ENCODE measurements at places on chromosomes 7 and 10.

GRCh38 chr7:69871886-69872569 lies 273.8 kb downstream of the AUTS2 start:
- DNase-seq, result no peak

DNA sequence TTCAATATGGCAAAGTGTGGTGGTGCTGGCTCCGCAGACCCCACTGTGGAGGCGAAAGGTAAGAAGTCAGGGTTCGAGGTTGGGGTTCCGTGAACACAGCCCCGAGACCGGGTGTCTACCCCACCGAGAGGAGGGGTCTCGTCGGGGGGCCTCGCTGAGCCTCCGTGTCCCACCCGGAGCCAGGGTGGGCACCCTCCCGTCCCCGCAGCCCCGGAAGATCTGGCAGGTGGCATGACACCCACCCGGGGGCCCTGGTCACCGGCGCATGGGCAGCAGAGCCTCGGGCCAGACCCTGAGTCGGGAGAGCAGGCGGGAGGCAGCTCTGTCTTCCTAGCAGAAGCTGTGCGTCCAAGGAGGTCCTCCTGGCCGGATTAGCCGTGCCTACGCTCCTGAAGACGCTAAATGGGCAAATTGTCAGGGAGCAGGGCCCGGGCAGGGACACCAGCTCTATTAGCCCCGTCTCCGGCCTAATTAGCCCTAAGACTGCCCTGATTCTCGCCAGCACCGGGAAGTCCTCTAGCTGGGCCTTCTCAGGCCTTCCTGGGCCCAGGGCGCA lies 56.4 kb downstream of the UNCX start:
- no peak for DNase-seq

DNA sequence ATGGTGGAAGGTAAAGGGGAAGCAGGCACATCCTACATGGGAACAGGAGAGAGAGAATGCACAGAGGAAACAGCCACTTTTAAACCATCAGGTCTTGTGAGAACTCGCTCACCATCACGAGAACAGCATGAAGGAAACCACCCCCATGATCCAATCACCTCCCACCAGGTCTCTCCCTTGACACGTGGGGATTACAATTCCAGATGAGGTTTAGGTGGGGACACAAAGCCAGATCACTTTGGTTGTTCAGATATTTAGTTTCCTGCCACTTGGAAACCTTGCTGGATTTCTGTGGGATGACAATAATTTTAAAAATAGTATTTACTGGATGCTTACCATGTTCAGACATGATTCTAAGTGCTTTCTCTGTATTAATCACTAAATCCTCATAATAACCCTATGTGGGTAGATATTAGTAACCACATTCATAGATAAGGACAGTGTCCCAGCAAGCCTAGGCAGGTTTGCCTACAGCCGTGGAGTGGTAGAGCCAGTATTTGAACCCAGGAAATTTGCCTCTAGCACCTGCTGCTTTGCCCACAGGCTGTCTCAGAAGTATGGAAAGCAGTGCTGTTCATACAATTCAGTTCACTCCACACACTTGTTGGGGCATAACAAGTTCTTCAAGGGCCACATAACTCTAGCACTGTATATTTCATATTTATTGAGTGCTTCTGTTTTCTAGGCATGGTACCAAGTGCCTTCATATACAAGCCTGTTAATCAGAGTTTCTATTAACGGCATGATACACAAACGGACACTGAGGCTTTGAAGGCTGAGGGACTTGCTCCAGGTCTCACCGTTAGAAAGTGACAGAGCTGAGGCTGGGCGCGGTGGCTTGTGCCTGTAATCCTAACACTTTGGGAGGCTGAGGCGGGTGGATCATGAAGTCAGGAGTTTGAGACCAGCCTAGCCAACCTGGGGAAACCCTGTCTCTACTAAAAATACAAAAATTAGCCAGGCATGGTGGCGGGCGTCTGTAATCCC lies 8.3 kb downstream of the TLL2 start:
- DNase-seq, result no peak

DNA sequence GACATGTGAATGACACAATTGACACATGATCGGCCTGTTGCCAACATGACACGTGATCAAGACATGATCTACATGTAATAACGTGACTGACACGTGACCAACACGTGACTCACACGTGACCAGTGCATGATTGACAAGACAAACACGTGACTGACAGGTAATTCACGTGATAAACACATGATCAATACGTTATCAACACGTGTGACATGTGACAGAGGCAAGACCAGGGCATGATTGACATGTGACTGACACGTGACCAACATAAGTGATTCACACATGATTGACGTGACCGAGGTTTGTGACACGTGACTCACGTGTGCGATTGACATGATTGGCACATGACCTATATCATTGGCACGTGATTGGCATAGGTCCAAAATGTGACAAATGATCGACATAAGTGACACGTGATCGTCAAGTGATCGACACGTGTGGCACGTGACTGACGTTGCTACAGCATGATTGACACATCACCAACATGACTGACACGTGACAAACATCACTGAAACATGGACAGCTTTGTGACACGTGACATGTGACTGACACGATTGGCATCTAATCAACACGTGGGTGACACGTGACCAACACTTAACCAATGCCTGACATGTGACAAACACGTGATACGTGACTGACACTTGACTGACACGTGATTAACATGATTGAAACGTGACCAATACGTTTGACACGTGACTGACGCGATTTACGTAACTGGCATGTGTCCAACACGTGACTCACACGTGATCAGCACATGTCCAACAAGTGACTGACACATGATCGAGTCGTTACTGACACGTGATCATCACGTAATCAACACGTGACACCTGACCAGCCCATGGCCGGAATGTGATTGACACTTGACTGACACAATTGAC lies 23.0 kb downstream of the CRPPA start:
- no peak for DNase-seq

GRCh38 chr10:29150010-29150409 lies 138.9 kb upstream of the LYZL1 start:
- DNase-seq, result no peak

DNA sequence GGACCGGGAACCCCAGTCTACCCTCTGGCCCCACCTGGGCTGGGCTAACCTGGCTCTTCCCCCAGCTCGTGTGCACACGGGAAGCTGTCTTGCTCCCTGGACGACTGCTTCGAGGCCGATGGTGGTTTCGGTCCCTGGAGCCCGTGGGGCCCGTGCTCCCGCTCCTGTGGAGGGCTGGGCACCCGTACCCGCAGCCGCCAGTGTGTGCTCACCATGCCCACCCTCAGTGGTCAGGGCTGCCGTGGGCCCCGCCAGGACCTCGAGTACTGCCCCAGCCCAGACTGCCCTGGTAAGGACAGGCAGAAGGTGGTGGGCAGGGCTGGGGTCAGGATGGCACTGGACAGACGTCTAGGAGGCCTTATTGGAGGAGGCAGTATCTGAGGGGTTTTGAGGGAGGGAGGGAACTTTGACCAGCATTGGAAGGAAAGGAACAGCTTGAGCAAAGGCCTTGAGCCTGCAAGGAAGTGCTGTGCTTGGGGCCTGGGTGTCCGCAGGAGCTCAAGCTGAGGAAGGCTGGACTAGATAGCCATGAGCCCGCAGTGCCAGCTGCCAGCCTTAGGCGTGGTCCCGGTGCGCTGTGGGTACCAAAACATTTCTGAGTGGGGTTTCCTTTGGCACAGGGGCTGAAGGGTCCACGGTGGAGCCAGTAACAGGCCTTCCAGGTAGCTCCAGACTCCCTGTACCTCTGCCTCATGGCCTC lies 20.2 kb upstream of the ZNF862 start:
- no peak for DNase-seq

DNA sequence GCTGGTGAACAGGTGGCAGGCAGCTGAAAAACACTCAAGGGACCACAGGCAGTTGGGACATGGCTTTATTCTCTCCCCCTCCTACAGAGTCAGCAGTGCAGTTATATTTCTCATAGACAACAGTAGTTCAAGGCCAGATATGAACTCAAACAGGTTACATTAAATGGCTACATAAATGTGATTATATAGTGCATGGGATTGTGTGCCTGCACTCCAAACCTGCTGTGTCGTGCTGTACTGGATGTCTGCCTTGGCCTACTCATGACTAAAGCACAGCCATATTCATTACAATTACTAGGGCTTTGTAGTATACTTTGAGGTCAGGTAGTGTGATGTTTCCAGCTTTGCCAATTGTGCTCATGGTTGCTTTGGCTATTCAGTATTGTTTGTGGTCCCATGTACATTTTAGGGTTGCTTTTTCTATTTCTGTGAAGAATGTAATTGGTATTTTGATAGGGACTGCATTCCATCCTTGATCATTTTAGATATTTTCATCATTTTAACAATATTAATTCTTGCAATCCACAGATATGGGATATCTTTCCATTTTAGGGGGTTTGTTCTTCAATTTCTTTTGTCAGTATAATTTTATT lies 393.6 kb downstream of the CNTNAP2 start:
- no peak for DNase-seq

- DNase-seq, result no peak
These were observed 406.4 kb upstream of the VWC2 start for GRCh38 chr7:49367072-49367471.

- DNase-seq, result peak; percentile 29
These were observed 102.7 kb downstream of the FAM53B start for GRCh38 chr10:124641282-124642087.

DNA sequence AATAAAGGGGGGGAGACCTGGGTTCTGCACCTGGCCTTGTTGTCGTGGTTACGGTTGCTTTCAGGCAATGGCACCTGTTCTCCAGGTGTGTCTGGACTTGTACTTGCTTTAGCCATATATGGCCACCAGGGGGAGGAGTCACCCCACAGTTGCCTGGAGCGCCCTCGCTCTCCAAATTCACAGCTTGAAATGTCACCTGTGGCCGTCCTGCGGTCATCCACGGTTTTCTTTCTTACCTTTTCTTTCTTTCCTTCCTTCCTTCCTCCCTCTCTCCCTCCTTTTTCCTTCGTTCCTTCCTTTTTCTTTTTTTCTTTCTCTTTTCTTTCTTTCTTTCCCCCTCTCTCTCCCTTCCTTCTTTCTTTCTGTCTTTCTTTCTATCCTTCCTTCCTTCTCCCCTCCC lies 157.2 kb upstream of the ZNF92 start:
- DNase-seq, result peak; percentile 23

- peak; percentile 79 for DNase-seq
These were observed 17.5 kb downstream of the ACTA2 start for GRCh38 chr10:88934900-88935672.

GRCh38 chr7:140640727-140641523 lies at the start of gene DENND2A:
Gene DENND2A (minus strand): TSS chr7:140640813. CDS start chr7:140602397, 38,416 bp downstream.
- peak; percentile 57 for DNase-seq

DNA sequence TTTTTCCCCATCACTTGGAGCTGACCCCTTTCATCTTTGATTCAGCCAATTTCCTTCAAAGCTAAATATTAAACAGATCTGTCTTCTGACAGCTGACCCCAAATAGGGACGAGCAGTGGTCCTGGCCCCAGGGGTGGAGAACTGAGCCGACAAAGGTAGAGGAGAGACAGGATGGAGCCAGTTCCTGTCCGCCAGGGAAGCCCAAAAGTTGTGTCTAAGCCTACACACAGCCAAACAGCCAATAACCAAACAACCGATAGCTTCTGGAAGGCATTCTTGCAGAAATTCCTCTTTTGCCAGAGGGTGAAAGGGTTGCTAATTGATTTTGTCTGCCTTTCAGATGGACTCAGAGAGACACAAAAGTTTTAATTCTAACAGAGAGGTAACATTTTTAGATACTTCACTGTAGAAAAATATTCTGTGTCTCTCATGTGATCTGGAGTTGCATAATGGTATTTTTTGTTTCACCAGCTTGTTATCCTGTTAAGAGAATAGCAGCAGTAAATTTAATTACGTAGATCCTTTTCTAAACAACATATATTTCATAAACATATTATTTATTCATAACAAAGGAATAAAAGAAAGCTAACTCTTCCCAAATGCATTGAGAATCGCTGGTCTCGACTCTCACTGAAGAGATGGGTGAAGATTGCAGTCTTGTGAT lies 161.7 kb upstream of the LYZL1 start:
- DNase-seq, result no peak

DNA sequence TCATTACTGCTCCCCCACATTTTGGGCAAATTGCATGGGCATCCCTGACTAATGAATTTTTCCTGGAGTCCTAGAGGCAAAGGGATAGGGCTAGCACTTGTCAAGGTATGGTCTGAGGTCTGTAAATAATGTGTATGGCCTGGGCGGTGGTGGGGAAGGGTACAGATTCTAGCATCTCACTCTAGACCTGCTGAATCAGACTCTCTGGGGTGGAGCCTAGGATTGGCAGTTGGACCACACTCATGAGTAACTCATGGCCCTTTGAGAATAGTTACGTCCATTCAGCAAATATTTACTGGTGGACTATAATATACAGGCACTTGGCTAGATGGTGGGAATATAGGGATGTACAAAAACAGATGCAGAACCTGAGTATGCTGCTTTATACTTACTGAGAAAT lies 118.0 kb downstream of the CELF2 start:
- DNase-seq, result no peak

DNA sequence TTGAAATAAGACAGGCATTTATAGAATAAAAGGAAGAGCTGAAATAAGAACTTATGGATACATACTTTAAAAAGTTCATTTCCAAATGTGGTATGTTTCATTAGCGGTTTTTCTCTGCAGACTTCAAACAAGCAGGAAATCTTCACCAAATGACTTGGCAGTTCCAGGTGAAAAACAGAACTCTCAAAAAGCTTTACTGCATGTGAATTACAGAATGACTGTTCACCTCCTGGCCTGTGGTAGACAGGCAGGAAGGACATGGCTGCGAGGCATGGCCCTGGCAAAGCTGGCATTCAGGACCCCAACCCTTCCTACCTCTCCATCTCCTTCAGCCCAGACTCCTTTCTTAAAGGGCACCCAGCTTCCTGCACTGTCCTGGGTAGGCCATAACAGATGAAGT lies 21.2 kb upstream of the ENO4 start:
- no peak for DNase-seq

DNA sequence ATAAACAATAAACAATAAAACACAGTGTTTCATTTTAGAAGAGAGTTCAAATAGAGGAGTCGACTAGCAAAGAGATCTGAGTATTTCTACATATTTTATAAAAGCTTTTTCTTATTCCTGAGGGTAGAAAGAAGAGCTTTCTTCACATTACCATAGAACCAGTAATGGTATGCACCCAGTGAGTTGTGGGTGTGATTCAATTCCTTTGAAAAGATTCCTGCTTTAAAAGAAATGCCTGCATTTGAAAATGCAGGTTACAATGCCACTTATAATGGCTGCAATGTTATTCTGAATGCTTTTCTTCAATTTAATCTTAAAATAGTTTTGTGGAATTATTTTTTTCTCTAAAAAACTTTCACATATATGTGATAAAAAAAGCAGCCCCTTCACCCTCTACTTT lies 178.1 kb downstream of the CDC14C start:
- DNase-seq, result no peak

GRCh38 chr7:392822-393221 lies 102.9 kb downstream of the FOXL3 start:
- no peak for DNase-seq

GRCh38 chr10:89307269-89307577 lies 5.4 kb downstream of the IFIT2 start:
- no peak for DNase-seq

- DNase-seq, result no peak
These were observed 83.9 kb upstream of the RET start for GRCh38 chr10:42992957-42993390.

GRCh38 chr10:27819781-27820531 lies 74.3 kb upstream of the MKX start:
- DNase-seq, result peak; percentile 29
